Panc1 (cell line): ENCODE measurements at places on chromosomes 3 and 15.

DNA sequence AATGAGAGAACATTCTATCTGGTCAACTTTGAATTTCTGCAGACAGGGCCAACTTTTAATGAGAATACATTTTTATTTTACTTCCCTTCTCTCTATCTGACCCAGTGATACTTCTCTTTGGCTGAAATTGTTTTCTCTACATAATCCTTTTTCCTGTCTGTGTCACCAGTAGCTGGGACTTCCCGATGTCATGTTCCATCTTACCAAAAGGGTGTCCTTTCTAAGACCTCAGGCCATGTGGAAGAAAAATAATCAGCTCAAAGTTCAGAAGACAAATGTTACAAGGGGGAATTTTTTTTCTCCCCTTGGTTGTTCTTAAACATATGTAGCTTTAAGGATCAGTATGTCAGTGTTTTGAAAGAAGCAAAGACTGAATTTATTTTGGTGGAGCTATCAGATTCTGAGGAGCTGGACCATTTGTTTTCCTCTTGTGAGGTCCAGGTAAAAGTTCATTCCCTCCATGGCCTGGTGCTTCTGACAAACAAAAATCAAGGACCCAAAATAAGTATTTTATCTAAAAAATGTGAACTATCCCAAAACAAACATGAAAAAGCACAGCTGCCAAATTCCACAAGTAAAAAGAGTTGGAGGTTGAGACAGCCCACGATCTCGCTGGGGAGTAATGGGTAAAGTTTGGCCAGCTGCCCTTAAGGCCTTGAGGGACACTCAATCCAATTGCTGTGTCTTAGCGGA is 859.4 kb upstream of the NR2F2 start:
- no peak for DNase-seq

DNA sequence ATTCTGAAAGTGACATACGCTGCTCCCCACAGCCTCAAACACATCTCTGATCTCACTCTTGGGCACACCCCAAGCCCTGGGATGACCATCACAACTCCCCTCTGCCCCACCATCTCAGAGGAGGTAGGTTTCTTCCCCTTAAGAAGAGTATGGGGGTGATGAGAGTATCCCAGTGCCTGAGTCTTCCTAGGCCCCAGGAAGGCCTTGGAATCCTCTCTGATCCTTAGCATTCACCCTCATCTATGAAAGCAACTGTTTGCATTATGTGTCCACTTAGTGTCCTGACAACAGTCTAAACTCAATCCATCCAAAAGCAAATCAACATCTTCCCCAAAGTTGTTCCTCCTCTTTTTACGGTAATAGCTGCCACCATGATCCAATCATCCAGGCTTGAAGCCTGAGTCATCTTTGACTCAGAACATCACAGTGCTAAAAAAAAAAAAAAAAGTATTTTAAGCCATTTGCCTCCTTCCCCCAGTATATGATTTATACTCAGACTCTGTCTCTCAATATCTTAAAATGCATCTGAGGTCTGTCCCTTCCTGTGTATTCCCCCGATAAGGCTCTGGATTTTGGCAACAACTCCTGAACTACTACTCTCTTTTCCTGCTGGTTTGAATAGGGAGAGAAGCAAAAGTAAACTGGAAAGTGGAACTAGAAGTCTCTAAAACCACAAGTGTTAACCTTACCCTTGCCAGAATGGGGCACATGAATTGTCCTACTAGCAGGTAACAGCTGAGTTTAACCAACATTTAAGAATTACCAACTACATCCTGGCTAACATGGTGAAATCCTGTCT is 22.5 kb downstream of the POPDC2 start:
- DNase-seq: no peak

- DNase-seq: no peak
These were observed 16.0 kb downstream of the ANKRD28 start for GRCh38 chr3:15781637-15782402.

GRCh38 chr3:124648551-124648950 is 81.7 kb upstream of the UMPS start:
- no peak for DNase-seq

- DNase-seq: no peak
These were observed 304.8 kb upstream of the CTDSPL start for GRCh38 chr3:37556789-37557301.

- no peak for DNase-seq
These were observed 2.0 kb downstream of the AP2M1 start for GRCh38 chr3:184176377-184177330.

- no peak for DNase-seq
These were observed 85.1 kb upstream of the GK5 start for GRCh38 chr3:142310439-142310838.

GRCh38 chr15:38905632-38906031 is 341.0 kb upstream of the RASGRP1 start:
- no peak for DNase-seq

GRCh38 chr3:44186712-44187111 is 55.0 kb upstream of the TOPAZ1 start:
- DNase-seq: no peak

GRCh38 chr15:77859491-77860060 is 217.9 kb downstream of the TBC1D2B start:
- no peak for DNase-seq

- no peak for DNase-seq
These were observed 133.8 kb downstream of the PDCD6IP start for GRCh38 chr3:33932010-33932764.

GRCh38 chr15:50219820-50220219 is 37.8 kb downstream of the SLC27A2 start:
- DNase-seq: no peak

DNA sequence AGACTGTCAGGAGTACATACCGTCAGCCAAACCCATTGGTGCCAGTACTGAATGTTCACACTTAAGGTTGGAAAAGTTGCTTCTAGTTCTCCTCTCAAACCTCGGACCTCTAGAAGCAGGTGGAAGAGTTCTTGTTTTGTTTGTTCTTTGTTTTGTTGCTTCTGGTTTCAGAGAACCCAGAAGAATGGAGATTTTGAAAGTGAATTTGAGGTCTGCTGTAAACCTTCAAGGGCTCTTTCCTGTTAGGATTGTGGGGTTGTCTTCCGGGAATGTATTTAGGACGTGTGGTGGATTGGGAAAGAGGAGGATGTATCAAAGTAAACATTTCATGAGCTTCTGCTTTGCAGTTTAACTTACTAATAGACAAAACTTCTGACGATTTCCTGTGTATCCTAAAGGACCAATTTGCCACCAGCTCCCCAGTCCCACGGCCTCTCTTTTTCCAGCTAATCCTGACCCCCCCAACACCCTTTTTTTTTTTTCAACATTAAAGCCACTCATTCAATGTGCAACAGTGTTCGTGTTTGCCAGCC is 50.3 kb downstream of the FILIP1L start:
- no peak for DNase-seq

DNA sequence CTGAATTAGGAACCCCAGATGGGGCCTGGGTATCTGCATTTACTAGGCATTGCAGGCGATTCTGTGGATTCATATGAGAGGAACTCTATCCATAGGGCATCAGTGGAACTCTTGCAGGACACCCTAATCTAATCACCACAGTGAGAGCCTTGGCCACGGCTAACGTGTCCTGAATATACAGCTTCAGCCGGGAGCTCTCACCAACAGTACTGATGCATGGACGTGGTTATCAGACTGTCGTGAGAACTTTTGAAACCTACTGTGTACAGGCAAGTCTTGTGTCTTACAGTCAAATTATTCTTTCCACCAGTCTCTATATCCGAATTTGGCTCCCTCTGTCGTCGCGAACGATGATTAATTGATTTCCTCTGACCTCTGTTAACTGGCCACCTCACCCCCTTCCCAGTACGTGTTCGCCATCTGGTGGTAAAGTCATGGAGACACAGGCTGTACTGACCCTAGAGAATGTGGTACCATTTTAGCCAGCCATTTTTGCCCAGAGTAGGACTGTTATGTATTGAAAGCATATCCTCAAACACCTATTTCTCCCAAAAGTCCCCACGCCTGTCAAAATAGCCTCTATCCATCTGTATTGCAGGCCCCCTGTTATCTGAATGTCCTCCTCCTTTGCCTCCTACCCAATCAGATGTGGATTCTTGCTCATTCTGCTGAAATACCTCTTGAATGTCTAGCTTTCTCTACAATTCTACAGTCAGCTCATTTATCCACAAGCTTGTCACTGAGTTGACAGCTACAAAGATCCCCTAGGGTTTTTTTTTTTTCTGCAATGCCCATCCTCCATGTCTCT is 39.7 kb downstream of the GLDN start:
- peak; percentile 71 for DNase-seq

GRCh38 chr3:50816894-50817293 is 142.2 kb downstream of the DOCK3 start:
- no peak for DNase-seq

DNA sequence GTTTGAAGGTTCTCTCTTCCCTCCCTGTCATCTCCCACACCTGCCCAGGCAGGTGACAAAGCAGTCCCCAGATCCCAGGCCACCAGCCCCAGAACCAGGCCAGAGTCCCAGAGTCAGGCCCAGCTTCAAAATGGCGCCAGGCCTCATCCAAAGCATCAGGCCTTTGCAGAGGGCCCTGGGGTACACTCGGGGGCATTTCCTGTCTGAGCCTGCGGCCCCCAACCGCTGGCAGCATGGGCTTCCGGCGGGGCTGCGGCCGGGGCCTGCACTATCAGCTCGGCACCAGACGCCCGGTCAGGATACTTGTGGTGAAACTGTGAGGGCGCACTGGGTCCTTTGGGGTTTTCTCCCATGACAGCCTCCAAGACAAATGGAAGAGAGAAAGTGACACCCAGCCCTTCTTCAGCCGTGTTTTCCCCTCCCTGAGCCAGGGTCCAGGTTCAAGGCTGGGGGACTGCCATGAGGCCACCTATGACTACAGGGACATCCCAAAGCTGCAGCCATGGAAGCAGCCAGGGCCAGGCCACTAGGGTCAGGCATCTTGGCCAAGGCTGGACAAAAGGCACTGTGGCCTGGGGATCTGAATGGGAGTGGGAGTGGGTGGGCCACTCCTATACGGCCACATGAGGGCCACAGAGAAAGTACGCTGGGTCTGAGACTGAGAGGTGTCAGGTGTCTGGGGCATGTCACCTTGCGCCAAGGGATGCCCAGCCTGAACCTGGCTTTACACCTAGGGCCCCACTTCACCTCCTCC is 33.9 kb downstream of the RPN1 start:
- no peak for DNase-seq
